ENCODE measurements at places on chromosomes 11 and 22. TPM values are rescaled to one million over a fixed set of nuclear protein-coding genes. Genes with fewer than 3 reads are reported as not detected.

DNA sequence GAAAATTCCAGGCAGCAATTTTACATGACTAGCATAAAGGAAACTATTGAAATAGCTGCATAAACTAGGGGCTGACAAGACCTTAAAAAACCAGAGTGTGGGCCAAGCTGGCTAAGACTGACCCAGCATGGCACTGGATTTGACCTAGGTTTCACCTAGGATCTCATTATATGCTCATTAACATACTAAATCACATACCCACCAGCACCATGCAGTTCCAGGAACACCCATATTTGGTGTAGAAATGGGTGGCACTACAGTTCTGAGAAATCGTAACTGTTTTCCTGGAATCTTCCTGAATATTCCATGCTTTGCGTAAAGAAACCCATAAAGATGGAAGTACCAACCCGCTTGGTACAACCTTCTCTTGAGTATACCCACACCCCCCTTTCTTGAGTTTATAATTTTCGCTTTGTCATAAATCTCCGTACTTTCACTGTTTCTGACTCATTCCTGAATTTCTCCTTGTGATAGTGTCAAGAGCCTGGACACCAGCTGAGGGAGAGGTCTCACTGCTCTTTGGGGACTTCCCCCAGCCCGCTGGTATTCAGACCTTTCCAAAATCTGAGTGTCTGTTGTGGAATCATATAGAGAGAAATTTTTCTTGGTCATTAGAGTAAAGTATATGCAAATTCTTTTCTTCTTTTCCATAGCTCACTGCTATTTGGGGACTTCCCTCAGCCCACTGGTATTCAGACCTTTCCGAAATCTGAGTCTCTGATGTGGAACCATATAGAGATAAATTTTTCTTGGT lies 55.1 kb downstream of the MTMR3 start:
- no peak overlapping the region for H3K27ac ChIP-seq
- no peak overlapping the region for H3K4me3 ChIP-seq
- no peak for DNase-seq
- peaks cover 12% of the 10 kb centered on the region for H3K36me3 ChIP-seq
- H3K4me1 ChIP-seq, result peaks cover 36% of the 10 kb centered on the region

DNA sequence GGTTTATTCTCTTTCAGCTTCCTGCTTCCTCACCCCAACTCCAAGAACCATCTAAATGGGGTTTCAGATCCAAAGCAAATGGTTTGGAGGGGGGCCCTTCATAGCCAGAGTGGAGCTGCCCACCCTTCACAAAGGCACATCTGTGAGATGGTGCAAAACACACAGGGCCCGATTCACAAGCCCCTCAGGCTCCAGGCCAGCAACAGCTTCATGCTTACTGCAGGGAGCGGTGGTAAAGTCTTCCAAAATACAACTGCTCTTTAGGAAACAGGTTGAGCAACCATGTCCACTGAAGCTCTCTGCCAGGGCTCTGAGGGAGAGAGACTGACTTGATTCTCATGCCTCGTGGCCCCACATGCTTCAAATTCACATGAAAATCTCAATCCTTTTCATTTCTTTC lies 213.0 kb upstream of the NARS2 start:
- H3K27ac ChIP-seq, result no peak overlapping the region
- DNase-seq, result no peak
- no peaks in the 10 kb centered on the region for H3K36me3 ChIP-seq
- no peaks in the 10 kb centered on the region for H3K4me1 ChIP-seq
- no peaks in the 10 kb centered on the region for H3K27me3 ChIP-seq

- peaks cover 12% of the 10 kb centered on the region for H3K27me3 ChIP-seq
- H3K4me3 ChIP-seq, result no peak overlapping the region
- H3K4me1 ChIP-seq, result no peaks in the 10 kb centered on the region
- H3K36me3 ChIP-seq, result no peaks in the 10 kb centered on the region
Measured at GRCh38 chr22:47574556-47574955, 812.1 kb downstream of the TBC1D22A start.

DNA sequence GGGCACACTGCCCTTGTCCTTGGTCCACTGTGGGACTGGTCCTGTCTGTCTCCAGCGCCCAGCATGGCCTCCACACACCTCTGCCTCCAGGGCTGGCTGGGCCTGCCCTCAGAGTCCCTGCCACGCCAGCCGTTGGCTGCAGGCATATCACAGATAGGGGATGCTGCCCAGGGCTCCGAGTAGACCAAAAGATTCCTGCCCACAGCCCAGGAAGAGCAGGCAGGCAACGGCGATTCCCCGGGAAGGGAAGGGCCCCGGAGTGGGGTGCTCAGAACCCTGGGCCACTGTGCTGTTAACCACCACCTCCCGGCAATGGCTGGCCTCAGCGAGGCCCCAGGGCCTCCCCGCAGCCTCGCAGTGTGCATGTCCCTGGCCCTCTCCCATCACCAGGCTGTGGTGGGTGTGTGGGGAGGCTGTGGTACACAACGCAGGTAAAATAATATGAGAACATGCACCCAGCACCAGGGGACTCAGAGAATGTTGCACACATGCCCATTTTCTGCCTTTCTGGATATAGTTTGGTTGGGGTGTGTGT lies 2.2 kb downstream of the IFITM5 start:
- H3K4me3 ChIP-seq, result no peak overlapping the region
- no peaks in the 10 kb centered on the region for H3K27me3 ChIP-seq
- H3K4me1 ChIP-seq, result peaks cover 19% of the 10 kb centered on the region

DNA sequence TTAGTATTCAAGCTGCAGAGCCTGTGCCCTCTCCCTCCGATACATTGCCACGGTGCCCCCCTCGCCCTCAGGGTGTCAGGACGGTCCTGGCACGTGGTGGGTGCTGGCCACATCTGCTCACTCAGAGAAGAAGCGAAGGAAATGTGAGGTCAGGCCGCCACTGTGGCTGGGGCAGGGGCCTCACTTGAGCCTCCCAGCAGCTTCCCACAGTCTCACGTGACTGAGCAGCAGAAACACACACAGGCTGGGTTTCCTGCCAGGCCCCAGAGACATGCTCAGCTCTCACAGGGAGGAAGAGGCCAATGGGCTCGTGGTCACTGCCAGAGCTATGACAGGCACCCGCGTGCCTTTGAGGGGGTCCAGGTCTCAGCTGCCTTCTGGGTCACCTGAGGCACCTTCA lies 37.9 kb upstream of the PRR5 start:
- H3K27ac ChIP-seq, result peak overlapping the region; percentile 90
- peak overlapping the region; percentile 29 for H3K4me3 ChIP-seq
- H3K27me3 ChIP-seq, result no peaks in the 10 kb centered on the region
- DNase-seq, result peak; percentile 42
- peaks cover 53% of the 10 kb centered on the region for H3K4me1 ChIP-seq

The PDE3B gene
- 228 TPM for total RNA-seq

DNA sequence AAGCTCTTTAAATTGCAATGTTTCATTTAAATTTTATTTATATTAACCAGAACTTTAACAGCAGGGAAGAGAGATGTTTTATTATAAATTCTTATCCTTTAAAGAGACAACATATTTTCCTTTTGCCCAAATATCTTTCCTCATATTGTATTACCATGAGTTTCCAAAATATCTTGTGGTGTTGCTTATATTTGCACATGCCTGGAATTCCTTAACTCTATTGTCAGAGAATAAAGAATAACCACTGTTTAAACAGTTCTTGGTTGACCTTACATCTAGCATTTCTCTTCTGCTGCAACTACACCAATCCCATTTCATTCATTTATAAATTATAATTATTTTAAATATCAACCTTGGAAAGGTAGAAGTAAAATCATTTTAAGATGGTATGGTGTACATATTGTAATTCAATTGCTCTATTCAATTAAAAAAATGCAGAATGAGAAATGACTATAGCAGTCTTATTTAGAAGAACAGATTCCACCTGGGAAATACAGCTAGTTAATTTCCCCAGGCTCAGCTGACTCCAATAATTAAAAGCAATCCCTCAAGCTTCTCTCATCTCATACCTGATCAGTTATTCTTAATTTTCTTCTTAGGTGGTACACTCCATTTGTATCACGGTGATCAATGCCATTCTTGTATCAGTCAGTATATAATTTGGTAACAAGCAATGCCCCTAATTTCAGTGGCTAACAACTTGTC lies 923.3 kb downstream of the KCNA4 start:
- H3K4me3 ChIP-seq, result no peak overlapping the region
- H3K4me1 ChIP-seq, result no peaks in the 10 kb centered on the region
- no peaks in the 10 kb centered on the region for H3K27me3 ChIP-seq
- H3K36me3 ChIP-seq, result no peaks in the 10 kb centered on the region
- no peak overlapping the region for H3K27ac ChIP-seq
- no peak for DNase-seq
